Right ventricle myocardium superior (tissue), 1 donor: ENCODE measurements at places on chromosomes 5 and 9. TPM values are rescaled to one million over a fixed set of nuclear protein-coding genes. Genes with fewer than 3 reads are reported as not detected.

- DNase-seq = no peak
These were observed 767.9 kb upstream of the CTNND2 start for GRCh38 chr5:12672141-12672540.

DNA sequence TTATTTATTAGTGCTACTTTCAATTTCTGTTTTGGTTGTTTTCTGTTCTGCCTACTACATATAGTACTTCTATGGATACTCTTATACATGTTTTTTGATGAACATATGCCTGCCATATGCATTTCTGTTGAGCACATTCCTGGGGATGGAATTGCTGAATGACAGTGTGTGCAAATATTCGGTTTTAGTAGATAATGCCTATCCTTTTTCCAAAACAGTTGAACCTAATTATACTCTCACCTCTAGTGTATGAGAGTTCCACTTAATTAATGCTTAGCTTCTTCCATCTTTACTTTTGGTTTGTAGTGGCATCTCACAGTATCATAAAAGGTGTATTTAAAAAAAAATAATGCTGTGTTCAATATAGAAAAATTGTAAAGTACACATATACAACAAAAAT is 96.8 kb downstream of the ADGRV1 start:
- no peak for DNase-seq

- no peak for DNase-seq
These were observed 56.6 kb upstream of the SPTLC1 start for GRCh38 chr9:92171822-92172221.

GRCh38 chr9:134918646-134919045 is 934 bp upstream of the FCN1 start:
- no peak for DNase-seq

- DNase-seq = no peak
These were observed 126.5 kb upstream of the PAM start for GRCh38 chr5:102628441-102629175.

GRCh38 chr5:171954721-171955120 is 51.7 kb downstream of the FBXW11 start:
- no peak for DNase-seq

The PCDHGB4 gene
- 5.8 TPM for total RNA-seq

- DNase-seq = no peak
These were observed 30.3 kb downstream of the CAST start for GRCh38 chr5:96692441-96692840.

DNA sequence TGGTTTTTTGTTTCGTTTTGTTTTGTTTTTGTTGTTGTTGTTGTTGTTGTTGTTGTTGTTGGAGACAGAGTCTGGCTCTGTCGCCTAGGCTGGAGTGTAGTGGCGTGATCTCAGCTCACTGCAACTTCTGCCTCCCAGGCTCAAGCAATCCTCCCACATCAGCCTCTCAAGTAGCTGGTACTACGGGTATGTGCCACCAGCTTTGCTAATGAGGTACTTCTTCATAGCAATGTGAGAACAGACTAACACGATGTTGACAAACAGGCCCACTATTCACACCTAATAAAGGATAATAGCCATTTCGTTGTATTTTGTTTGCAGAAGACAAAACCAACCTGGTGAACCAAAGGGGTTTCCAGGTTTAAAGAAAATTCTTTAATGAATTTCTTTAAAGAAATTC is 130.9 kb downstream of the DIRAS2 start:
- DNase-seq = no peak

The LIFR gene
- 53.2 TPM for total RNA-seq

- no peak for DNase-seq
These were observed 326.1 kb downstream of the PLK2 start for GRCh38 chr5:58133631-58134296.

DNA sequence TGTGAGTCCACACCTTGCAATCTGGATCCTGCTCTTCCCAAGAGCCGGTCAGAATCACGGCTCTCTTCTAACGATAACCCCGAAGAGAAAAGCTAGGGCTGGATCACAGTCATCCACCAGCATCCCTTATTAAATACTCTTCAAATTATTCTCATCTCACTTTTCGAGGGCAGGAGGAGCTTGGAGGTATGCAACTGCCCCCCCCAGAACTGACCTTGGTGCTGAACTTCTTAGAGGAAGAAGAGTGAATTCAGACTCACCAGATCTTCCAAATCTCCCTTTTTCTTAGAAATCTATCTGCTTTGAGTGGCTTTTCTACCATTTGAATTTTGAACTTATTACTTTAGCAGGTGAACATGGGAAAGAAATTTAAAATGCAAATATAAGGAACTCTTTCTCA is 75.7 kb downstream of the MED10 start:
- no peak for DNase-seq

- no peak for DNase-seq
These were observed 26.4 kb downstream of the ADAMTSL2 start for GRCh38 chr9:133560944-133561343.

DNA sequence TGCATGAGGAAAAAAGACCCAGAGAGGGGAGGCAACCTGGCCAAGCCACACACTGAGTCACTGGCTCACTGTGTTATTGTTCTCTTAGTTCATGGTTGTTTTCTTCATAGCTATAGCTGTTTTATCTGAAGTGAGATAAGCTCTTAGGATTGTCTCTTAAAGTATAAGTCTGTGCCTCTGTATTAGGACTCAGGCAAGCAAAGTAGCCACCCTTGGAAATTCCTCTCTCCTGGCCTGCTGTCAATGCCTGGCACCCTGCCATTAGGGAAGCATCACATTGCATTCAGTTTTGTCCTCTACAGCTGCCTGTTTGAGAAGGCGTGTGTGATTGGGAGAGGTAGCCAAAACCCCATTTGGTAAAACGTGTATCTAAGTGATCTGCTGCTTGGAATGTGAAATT is 147.4 kb upstream of the GLRA1 start:
- no peak for DNase-seq

DNA sequence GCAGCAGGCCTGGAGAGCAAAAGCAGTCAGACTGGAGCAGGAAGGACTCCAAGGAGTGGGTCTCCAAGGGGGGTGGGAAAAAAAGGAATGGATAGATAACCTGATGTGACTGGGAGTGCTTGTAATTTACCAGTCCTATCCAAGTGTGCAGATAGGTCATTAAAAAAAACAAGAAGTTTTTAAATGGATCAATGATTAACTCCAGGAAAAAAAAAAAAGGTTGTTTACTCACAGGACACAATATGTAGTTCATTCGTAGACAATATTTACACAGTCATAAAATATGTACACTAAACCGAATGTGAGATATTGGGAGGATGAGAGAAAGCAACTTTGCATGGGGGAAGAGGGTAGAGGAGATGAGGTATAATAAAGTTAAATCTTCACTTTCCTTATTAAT is 20.4 kb downstream of the ZBTB5 start:
- no peak for DNase-seq

DNA sequence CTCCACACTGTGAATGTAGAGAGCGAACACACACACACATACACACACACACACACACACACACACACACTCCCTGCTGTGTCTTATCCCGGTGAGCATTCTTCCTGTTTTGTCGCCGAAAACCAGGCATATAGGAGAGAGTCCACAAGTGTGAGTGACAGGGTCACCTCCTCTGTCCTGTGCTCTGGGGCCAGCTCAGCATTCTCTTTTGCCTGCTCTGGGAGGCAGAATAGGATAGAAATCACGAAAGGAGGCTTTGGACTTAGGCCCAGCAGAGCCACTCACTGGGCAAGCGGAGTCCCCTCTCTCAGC is 3.0 kb downstream of the LAMC3 start:
- DNase-seq = no peak
